GM12864 (cell line): ENCODE measurements at places on chromosomes 1 and 21.

DNA sequence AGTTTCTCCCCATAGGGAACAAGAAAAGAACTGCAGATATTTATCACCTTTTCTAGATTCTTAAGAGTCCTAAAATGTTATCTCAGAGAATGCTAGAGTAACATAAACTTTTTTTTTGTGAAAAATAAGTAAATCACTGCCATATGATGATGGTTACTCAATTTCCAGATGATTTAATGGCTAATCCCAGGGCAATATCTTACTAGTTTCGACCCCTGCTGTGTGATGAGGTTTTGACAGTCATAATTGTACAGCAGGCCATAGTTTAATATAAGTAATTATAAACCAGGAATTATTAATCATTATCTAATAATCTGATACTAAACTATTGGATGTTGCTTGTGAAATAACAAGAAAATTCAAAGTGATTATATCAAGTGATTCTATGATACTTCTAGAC lies 210.6 kb downstream of the HLX start:
- DNase-seq, result no peak

GRCh38 chr1:248585266-248585665 lies 10.7 kb upstream of the OR2T34 start:
- no peak for DNase-seq

DNA sequence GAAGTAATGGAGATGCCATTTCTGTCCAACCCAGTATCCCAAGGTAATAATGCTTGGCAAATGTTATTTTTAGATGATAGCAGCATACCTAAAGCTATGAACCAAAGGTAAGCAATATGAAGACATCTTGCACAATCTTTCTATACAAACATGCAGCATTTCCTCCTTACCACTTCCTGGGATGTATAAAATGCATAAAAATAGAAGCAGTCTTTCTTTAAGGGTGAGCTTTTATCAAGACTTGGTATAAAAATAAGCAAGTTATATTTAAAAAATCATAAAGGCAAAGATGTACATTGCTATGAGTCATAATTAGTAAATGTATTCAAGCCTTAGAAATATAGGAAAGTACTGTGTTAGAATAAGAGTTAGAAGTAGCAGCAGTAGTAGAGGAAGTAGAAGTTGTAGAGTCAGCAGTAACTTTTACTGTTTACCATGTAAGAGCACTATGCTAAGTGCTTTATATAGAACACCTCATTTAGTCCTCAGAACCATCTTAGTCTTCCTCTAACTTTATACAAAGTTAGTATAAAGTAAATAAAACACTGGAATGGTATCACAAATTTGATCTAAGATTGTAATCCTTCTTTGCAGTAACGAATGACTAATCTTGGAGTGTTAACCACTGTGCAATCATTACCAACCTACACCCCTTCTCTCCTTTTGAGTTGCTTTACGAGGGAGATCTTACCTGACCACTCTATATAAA lies 371.3 kb downstream of the VAV3 start:
- DNase-seq, result no peak

DNA sequence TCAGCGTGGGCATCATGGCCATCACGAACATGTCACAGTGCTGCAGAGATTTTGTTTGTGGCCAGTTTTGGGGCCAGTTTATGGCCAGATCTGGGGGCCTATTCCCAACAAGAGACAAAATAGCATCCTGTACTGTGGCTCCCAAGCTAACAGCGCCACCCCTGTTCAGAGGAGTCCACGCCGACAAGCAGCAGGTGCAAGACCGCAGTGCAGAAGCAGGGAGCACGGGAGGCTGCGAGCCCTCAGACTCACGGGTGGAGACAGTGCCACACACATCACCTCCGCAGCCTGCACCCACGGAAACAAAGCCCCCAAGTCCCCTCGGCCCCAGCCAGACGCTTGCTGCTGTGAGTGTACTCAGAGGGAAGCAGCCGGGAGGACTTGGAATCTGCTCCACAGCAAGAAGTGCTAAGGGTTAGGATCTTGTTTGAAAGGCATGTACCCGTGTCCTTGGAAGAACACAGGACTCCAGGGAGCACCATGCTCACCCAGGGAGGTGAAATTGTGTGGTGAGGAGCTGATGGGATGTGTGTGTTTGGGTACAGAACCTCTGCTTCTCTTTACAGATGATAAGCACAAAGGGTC lies 7.1 kb downstream of the TCP10L start:
- no peak for DNase-seq

- DNase-seq, result no peak
Observed at GRCh38 chr1:56957931-56958330, 7.9 kb downstream of the C8B start.

- DNase-seq, result no peak
Observed at GRCh38 chr1:87905651-87906050, 577.0 kb downstream of the LMO4 start.

DNA sequence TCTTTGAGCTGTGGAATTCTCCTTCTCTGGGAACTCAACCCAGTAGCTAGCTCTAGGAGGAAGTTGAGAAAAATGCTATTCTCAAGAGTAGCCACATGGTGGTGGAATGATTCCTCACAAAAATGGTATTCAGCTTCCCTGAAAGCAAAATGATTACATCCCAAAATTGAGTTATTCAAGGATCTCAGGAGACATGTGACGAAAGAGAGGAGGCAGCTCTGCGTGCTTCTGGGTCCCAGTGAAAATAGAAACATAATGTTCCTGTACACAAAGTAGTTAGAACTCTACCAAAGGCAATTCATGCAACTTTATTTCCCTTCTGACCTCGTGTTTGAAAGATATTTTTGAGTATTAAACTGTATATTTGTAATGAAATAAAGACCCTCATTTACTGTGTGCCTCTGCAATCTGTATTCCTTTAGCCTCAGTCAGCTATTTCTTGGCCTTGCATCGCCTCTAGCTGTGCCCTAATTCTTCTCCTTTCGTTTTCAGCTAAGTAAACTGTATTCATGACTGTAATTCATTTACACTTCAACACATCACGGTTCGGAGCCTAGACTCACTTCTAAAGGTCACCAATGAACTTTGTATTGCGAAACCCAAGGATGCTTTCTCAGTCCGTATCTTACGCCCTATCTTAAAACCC lies 167.3 kb downstream of the FASLG start:
- no peak for DNase-seq

- DNase-seq, result peak; percentile 40
Observed at GRCh38 chr1:229203030-229203751, 67.7 kb upstream of the RAB4A start.
